ENCODE measurements at places on chromosomes 16 and 17.

DNA sequence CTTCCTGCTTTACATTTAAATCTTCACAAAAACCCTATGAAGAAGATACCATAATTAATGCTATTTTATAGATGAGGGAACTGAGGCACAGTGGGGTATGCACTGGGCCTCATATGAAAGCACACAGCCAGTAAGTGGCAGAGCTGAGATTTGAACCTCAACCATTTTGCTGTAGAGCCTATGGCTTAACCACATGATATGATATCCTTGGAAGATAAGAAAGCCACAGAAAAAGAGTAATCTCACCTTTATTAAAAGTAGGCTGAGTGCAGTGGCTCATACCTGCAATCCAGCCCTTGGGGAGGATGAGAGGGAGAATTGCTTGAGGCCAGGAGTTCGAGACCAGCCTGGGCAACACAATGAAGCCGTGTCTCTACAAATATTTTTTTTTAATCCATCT, 15.0 kb upstream of the TOB1 start:
- DNase-seq = peak; percentile 12

DNA sequence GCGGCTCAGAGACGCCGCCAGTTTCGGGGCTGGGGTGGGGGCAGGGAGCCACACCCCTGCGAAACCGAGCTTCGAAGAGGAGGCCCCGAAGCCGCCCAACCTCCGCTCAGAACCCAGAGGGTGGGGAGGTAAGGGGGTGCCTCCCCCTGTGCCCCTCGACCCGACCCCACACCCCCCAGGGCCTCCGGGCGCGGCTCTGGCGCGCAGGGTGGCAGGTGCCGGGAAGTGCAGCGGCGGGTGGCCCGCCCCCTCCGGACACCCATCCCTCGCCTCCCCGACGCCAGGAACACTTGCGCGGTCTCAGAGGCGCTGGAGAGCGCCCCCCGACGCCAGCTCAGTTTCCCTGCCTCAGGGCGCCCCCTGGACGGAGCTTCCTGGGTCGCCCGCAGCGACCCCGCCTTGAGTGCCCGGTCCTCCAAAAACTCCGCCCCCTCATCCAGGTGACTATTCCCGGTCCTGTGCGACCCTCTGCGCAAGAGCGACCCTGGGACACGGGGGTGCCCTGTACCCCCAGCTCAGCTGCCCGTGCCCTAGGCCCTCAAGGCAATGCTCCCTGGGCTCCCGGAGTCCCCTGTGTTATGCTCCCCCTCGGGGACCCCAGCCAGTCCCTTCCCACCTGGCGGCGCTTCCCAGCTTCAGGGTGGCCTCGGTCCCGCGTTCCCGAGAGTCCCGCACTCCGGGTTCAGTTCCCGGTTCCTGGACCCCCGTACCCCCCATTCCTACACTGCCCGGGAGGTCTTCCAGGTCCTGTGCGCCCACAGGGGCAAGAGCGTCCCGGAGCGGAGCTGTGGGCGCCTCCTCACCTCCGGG, 562 bp downstream of the PPL start:
- DNase-seq = peak; percentile 72

- no peak for DNase-seq
Observed at GRCh38 chr17:19549746-19550623, 16.3 kb downstream of the SLC47A1 start.

GRCh38 chr17:20153231-20153630, 144.1 kb downstream of the SPECC1 start:
- no peak for DNase-seq
